Common myeloid progenitor, CD34-positive (primary cell): ENCODE measurements at places on chromosomes 5 and 9.

GRCh38 chr9:98144631-98145030, 25.6 kb upstream of the TRIM14 start:
- no peak for DNase-seq

- DNase-seq: no peak
Measured at GRCh38 chr9:134331186-134332025, 5.2 kb downstream of the RXRA start.

DNA sequence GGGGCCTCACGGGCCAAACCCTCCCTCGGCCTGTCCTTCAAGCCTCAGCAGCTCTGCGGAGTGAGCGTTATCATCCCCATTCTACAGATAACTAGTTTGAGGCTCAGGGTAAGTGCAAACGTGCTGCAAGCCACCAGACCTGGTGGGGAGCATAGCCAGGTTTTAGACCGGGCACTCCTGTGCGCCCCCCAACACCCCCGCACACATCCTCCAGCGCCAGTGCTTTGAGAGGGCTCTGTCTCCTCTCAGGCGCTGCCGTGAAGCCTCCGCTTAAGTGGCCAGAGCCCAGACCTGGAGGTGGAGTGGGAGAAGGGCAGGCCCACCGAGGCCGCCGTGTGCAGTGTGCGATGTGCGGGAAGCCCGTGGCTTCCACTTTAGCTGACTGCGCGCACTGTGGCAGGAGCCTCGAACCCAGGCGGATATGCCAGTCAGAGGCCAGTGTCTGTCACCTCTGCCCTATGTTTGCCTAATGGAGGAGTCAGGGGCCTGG, 1.6 kb upstream of the MGAT1 start:
- DNase-seq: no peak

DNA sequence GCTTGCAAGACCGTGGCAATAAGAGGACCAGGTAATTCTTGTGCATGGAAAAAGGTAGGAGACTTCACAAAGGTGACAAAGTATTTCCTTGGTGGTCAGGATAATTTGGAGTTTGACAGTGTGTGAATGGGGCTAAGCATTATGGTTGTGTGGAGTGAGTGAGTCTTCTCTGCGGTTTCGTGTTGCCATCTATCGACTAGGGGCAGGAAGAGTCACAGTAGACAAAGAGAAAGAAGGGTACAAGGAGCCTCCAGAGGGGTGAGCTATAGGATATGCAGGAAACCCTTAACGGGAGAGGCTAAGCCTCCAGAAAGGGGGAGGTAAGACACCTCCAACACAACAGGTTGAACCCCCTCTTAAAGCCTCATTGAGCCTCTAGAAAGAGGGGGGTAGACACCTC, 64.0 kb upstream of the RANBP6 start:
- DNase-seq: no peak

DNA sequence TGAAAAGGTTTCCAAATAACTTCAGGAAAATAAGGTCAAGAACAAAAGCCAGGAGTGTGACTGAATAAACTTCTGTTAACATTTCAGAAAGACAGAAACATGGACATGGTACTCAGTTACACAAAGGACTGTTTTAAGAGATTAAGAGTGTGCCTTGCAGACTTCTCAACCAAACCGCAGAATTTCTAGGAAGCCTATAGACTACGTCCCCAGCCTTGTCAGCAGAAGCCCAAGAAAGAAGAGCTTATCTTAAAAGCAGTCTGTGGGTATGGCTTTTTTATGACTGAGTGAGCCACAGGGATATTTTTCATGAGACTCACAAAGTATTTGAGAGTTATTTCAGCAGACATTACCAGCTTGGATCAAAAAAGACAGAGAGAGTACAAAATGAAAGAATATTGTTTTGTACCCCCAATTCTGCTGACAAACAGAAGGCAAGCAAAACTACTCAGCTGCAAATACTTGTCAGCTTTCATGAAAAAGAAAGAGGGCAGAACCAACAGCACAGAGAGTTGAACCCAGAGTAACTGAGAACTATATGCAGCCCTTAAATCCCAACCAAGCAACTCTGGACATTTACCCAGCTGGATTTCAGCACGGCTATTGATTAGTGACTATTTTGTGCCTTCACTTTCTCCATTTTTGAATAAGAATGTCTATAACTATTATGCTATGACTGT, 711.0 kb upstream of the CTNND2 start:
- DNase-seq: peak; percentile 38

DNA sequence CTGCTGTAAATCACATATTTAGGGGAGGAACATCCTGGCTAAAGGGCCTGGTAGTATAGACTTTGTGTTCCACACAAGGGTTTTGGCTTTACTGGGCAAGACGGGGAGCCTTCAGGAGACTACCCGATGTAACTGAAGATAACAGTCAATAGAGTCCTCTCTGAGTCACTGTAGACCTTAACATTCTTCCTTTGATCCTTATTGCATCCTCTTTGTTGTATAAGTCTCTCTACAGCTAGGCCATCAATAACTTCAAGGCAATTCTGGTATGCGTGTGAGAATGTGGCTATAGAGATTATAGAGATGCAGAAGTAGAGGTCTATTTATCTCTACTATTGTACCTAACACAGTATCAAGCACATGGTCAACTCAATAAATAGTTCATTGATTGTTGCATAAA, 67.3 kb upstream of the STK32A start:
- no peak for DNase-seq

DNA sequence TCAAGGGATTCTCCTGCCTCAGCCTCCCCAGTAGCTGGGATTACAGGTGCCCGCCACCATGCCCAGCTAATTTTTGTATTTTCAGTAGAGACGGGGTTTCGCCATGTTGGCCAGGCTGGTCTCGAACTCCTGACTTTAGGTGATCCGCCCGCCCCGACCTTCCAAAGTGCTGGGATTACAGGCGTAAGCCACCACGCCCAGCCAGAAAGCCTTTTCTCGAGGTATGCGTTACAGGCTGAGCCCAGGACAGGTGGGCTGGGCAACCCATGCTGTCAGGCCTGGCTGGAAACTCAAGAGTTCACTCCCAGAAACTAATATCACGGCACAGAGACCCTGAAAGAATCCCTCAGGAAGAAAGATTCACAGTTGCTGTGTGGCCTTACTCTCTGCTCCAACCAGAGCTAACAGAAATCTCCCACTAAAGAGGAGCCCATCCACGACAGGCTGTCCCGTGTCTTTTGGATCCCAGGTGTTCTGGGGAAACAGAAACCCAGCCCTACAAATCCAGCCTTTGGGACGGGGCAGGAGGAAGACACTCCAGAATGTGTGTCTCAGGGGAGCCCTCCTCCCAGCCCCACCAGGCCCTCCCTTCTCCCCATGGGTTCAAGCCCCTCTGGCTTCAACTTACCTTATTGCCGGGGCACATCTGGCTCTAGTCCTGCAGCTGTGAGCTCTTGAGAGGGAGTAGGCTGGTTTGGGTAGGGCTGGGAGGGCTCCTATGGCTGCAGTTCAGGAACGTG, 400 bp downstream of the TIFAB start:
- DNase-seq: no peak

DNA sequence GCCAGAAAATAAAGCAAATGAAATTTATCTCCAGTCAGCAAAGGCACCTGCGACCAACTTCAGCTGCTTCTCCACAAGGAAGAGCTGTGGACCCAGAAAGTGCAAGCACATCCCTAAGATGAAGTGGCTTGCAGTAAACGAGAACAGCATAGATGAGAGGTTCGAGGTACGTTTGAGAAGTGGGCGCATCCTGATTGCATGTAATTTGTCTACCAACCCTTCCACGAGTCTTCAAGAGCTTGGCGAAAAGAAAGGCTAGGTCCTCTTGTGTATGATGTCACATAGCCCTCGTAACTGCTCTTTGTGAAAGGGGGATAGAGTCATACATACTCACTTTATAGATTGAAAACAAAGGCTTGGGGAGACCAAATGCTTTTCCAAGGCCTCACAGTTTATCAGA, 6.0 kb upstream of the LCP2 start:
- DNase-seq: peak; percentile 37

- DNase-seq: no peak
Measured at GRCh38 chr9:126952205-126952977, 37.8 kb downstream of the RALGPS1 start.

DNA sequence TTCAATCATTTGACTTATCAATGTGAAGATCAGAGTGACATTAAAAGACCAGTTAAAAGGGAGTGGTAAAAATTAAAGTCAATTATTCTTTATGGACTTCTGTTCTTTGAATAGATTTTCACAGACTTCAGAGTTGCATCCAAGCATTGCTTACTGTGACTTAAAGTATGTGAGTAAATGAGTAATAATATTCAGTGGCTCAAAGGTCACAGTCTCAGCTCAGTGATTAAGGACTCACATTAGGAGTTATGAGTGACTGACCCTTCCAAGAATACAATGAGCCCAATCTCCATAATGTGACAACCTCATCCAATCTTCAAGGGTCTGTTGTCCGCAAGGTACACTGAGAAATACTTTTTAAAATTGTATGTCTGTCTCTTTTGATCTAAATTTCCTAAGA, 811.2 kb downstream of the BRINP1 start:
- DNase-seq: no peak

DNA sequence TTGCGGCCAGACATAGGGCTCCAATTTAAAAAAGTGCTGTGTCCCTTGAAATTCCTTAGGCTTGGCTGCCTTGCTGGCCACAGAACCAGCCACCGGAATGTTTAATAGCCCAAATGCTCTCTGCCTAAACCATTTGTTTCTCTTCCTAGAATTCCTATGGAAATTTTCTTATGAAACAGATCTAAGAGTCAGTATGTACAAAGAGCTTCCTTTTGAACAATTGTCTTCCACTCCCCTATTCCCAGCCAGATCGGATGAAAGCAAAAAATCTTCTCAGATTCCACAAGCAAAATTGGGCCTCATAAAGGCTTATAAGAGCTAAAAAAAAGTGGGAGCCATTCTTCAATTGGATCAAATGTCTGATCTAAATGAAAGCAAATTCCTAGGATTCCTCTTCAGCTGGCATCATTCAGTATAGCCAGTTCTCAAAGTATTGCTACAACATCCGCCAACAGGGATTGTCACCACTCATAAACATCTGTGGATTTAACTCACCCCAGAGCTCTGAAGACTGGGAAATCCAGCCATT, 104.3 kb downstream of the CEMIP2 start:
- no peak for DNase-seq

GRCh38 chr9:113876151-113876992, at the start of gene ZNF618:
Gene ZNF618, plus strand, starts transcription at chr9:113876309. Its CDS starts 72 bp downstream, at chr9:113876381.
- peak; percentile 55 for DNase-seq

DNA sequence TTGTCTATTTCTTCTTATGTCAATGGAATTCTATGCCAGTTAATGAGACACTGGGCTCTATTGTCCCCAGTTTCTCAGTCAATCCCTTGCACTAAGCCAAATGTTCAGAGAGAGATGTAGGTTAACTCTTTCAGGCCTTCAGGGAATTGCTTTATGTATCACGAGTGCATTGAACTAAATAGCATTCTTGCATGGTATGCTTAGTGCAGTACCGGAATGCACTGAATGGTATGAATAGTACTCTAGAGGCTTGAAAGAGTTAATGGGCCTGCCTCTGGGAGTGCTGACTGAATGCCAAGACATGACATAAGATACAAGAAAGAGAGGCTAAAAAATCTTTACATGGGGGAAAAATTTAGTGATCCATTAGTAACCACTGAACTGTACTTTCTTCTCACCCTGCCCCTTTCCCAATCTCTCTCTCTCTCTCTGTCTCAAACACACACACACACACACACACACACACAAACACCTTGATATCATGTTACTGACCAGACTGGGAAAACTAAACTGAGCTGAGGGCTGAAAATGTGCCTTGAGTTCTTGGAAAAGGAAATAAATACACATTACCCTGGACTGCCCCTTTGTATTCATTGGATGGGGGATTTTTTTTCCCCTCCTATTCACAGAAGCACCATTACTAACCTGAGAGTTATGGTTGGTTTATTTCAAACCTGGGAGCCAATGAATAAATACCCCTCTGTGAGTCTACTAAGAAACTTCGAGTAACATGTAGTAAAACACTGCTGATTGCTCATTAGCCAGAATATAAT, 35.4 kb upstream of the TMC1 start:
- DNase-seq: no peak

DNA sequence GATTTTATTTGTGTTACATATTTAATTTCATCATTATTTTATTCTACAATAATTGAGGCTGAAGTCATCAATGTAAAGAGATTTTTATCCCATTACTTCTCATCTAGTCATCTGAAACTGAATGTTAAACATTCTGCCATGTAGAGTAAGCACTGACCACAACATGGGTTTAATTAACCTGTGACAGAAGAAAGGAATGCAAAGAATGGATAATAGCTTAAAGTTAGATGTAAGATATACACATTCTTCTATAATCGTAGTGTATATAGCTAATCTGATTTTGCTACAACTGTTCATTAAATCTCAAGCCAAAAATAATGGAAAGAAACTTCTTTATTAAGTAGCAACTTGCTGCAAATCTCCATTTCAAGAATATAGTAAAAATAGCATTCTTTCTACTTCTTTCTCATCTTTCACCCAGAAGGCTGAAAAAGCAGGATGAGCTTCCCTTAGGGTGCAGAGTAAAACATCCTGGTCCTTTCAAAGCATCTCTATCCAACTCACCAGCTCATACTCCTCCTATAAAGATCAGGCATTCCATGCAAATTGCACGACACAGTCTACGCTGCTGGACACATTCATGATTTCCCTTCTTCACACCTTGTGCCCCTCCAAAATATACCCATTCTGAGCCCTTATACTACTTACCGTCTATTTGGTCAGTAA, 115.2 kb downstream of the EFNA5 start:
- DNase-seq: no peak

- no peak for DNase-seq
Measured at GRCh38 chr5:78720997-78721396, 72.4 kb upstream of the LHFPL2 start.

- DNase-seq: no peak
Measured at GRCh38 chr9:83633255-83633654, 10.3 kb downstream of the IDNK start.

- no peak for DNase-seq
Measured at GRCh38 chr5:154477382-154478223, 424 bp downstream of the HAND1 start.

GRCh38 chr5:67156976-67157583, 39.5 kb downstream of the CD180 start:
- peak; percentile 64 for DNase-seq

GRCh38 chr5:150134198-150134588, 21.5 kb downstream of the PDGFRB start:
- no peak for DNase-seq
